ENCODE measurements at places on chromosomes 16 and 17.

GRCh38 chr17:76996741-76997694, 128.8 kb downstream of the MGAT5B start:
- no peaks in the 10 kb centered on the region for H3K27me3 ChIP-seq
- no peaks in the 10 kb centered on the region for H3K4me1 ChIP-seq
- H3K27ac ChIP-seq = no peak overlapping the region

DNA sequence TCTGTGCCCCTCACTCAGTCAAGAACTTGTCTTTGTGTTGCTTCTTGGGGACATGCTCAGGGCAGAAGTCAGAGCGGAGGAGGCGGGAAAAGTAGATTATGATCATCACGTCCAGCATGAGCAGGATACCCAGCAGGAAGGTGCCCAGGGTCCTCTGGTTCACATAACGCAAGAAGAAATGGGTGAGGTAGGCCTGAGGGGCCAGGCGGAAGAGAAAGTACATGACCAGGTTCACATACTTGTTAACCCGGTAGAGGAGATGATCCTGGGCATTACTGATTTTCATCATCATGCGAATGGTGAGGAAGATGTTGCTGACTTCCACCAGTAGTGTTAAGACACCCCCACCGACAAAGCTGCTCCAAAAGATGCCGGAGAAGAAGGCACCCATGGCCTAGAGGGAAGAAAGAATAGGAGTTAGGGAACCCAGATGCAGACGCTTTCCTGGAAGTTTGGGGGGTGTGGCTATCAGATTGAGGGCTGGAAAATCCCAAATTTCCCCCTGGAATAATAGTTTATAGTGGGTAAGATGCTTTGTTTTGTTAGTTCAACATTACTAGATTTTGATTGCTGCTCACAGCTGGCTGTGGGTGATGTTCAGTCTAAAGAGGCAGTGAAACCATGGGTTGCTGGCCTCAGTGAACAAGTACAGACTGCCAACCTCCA, 1.4 kb downstream of the TLCD1 start:
- no peak for DNase-seq
- no peak overlapping the region for H3K4me3 ChIP-seq
- peaks cover 36% of the 10 kb centered on the region for H3K36me3 ChIP-seq

GRCh38 chr17:80034791-80035686, 633 bp downstream of the TBC1D16 start:
- H3K4me1 ChIP-seq = peaks cover 7% of the 10 kb centered on the region
- no peak for DNase-seq

DNA sequence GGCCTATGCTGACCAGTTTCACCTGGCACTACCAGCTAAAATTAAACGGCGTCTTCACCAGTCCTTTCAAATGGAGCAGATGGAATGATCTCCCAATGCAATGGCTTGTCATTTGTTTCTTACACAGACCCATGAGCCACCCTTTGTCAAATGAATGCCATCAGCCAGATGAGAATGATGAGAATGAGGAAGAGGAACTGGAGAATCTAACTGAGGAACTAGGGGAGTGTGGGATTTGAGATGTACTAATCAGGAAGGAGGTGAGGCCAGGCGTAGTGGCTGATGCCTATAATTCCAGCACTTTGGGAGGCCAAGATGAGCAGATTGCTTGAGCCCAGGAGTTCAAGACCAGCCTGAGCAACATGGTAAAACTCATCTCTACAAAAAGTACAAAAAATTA, 116.4 kb downstream of the HS3ST3A1 start:
- no peak overlapping the region for H3K4me3 ChIP-seq
- no peak overlapping the region for H3K27ac ChIP-seq
- no peak for DNase-seq

- H3K27me3 ChIP-seq = no peaks in the 10 kb centered on the region
- H3K4me3 ChIP-seq = no peak overlapping the region
- H3K27ac ChIP-seq = no peak overlapping the region
- DNase-seq = no peak
- H3K36me3 ChIP-seq = no peaks in the 10 kb centered on the region
These were observed 481.9 kb downstream of the SOX9 start for GRCh38 chr17:72602517-72603419.

GRCh38 chr17:21001111-21001812, 41.5 kb downstream of the USP22 start:
- H3K36me3 ChIP-seq = peaks cover 63% of the 10 kb centered on the region
- H3K27me3 ChIP-seq = no peaks in the 10 kb centered on the region
- H3K27ac ChIP-seq = no peak overlapping the region
- no peaks in the 10 kb centered on the region for H3K4me1 ChIP-seq
- no peak for DNase-seq

GRCh38 chr17:82832411-82832810, 7.4 kb downstream of the ZNF750 start:
- H3K36me3 ChIP-seq = no peaks in the 10 kb centered on the region
- no peak overlapping the region for H3K4me3 ChIP-seq
- H3K4me1 ChIP-seq = no peaks in the 10 kb centered on the region
- no peak overlapping the region for H3K27ac ChIP-seq
- DNase-seq = no peak

- peak overlapping the region; percentile 95 for H3K27ac ChIP-seq
- H3K27me3 ChIP-seq = no peaks in the 10 kb centered on the region
- H3K36me3 ChIP-seq = peaks cover 8% of the 10 kb centered on the region
- H3K4me1 ChIP-seq = peaks cover 11% of the 10 kb centered on the region
- H3K4me3 ChIP-seq = peak overlapping the region; percentile 74
These were observed 858 bp upstream of the ASPSCR1 start for GRCh38 chr17:81976332-81977210.

GRCh38 chr17:2609091-2609490, 15.6 kb downstream of the PAFAH1B1 start:
- H3K27me3 ChIP-seq = no peaks in the 10 kb centered on the region
- peaks cover 5% of the 10 kb centered on the region for H3K36me3 ChIP-seq
- no peak overlapping the region for H3K27ac ChIP-seq
- H3K4me3 ChIP-seq = no peak overlapping the region

DNA sequence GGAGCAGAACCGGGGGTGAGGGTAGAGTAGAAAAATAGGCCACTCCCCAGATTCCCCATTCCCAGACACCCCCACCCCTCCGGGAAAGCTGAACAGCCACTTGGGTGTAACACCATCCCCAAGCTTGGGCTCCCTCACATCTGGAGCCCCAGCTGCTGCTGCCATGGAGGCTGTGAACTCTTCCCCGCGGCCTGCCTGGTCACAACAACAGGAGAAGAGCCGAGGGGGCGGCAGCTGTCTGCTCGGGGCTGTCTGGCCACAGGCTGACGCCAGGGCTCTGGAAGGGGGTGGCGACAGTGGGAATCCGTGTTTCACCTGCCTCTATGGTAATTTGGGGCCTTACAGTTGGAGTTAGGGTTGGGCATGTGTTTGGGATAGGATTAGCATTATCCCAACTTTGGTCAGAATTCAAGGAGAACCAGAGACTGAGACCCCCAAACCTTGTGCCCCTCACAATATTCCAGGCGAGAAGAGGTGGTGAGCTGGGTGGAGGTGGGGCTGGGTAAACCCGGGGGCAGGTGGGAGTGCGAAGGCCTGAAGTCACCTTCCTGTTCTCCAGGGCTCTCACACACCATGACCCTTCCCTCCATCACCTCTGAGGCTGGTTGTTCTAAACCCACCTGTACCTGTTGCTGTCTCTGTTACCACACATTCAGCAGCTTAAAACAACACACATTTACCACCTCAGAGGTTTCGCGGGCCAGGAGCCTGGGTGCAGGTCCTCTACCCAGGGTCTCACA, 29.7 kb upstream of the NXPH3 start:
- no peaks in the 10 kb centered on the region for H3K4me1 ChIP-seq
- H3K27me3 ChIP-seq = no peaks in the 10 kb centered on the region
- H3K36me3 ChIP-seq = no peaks in the 10 kb centered on the region
- no peak overlapping the region for H3K27ac ChIP-seq

DNA sequence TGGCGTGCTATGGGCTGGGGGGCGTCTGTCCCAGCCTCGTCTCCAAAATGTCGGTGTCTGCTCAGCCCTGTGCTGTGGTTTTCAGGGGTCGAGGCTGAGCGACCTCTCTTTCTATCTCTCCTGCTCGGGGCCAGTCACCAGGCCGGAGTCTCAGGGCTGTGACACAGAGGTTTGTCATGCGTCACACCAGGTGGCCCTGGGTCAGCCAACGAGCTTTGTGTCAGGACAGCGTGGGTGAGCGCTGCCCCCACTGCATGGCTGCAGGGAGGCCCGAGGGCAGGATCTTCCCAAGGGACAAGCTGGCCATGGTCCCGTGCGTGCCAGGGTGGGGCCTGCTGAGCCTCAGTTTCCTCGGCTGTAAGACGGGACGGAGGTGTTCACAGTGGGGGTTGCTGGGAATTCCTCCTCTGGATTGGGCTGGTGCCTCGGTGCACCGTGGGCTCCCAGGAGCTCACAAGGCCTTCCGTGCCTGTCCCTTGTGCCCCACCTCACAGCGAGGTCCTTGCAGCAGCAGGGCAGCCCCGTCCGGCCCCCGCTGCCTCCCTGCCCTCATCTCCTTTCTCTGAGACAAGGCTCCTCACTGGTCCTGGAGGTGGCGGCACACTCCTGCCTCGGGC, 50.5 kb downstream of the CBFA2T3 start:
- no peak overlapping the region for H3K27ac ChIP-seq
- H3K36me3 ChIP-seq = no peaks in the 10 kb centered on the region
- H3K27me3 ChIP-seq = no peaks in the 10 kb centered on the region
- no peak overlapping the region for H3K4me3 ChIP-seq

- H3K4me3 ChIP-seq = no peak overlapping the region
- no peak for DNase-seq
- no peaks in the 10 kb centered on the region for H3K27me3 ChIP-seq
- H3K4me1 ChIP-seq = no peaks in the 10 kb centered on the region
These were observed 191.4 kb downstream of the CYLD start for GRCh38 chr16:50933262-50933661.

- no peaks in the 10 kb centered on the region for H3K4me1 ChIP-seq
- H3K27ac ChIP-seq = no peak overlapping the region
- DNase-seq = no peak
These were observed 6.5 kb upstream of the DHX40 start for GRCh38 chr17:59558953-59559352.

- H3K27ac ChIP-seq = no peak overlapping the region
- H3K4me3 ChIP-seq = peak overlapping the region; percentile 83
- no peak for DNase-seq
- H3K36me3 ChIP-seq = no peaks in the 10 kb centered on the region
- peaks cover 7% of the 10 kb centered on the region for H3K4me1 ChIP-seq
These were observed 678 bp downstream of the TMEM101 start for GRCh38 chr17:44014133-44014436.

DNA sequence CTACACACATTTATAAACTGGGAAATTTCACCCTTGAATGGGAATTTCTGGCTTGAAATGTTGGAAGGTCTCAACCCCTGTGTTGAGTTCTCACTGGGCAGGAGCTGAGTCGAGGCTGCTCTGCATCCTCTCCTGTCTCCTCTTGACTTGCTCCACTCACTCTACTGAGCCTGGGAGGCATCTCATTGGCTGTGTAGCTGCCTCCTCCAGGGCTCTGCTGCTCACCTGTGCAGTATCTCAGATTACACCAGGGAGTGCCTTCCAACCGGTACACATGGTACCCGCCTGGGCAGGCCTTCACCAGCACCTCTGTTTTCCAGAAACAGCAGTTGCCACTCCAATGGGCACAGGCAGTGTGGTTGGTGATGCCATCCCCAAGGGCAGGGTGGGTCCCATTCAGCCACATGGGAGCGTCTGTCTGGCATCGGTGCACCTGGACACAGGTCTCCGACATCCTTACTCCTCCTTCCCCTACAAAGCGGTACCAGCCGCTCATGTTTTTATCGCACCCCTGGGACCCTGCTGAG, 3.7 kb downstream of the GP2 start:
- H3K36me3 ChIP-seq = no peaks in the 10 kb centered on the region
- DNase-seq = no peak
- H3K27me3 ChIP-seq = no peaks in the 10 kb centered on the region
- H3K4me1 ChIP-seq = no peaks in the 10 kb centered on the region
- H3K4me3 ChIP-seq = no peak overlapping the region
- no peak overlapping the region for H3K27ac ChIP-seq

GRCh38 chr17:17469358-17469757, 7.4 kb upstream of the MED9 start:
- no peak overlapping the region for H3K27ac ChIP-seq
- H3K27me3 ChIP-seq = no peaks in the 10 kb centered on the region
- no peaks in the 10 kb centered on the region for H3K4me1 ChIP-seq

DNA sequence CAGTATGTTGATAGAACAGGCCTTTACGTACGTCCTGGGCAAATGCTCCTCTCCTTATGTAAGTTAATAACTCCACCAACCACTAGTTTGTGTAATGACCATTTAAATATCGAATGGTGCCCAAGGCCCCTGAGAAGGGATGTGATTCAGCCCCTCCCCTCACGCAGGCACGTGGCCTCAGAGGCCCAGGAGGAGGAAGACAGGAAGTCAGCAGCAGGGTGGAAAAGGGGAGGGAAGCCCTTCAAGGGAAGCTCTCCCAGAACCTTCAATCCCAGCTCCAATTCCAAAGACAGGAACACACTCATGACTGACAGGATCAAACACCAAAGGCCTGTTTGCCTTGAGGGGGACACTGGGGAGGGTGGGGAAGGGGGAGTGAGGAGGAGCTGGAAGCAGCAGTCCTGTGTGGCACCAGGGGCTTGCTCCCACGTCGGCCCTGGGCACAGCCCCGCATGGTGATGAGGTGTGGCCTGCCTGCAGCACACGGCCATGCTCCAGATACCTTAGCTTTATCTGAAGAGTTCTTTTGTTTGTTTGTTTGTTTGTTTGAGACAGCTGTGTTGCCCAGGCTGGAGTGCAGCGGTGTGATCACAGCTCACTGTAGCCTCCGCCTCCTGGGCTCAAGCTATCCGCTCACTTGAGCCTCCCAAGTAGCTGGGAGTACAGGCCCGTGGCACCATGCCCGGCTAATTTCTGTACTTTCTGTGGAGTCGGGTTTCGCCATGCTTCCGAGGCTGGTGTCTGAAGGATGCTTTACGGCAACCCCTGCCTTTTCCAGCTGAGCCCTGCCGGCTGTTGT, 105.0 kb downstream of the ZNF778 start:
- peaks cover 31% of the 10 kb centered on the region for H3K4me1 ChIP-seq
- H3K27ac ChIP-seq = no peak overlapping the region
- no peak for DNase-seq
- no peaks in the 10 kb centered on the region for H3K27me3 ChIP-seq

- no peak overlapping the region for H3K27ac ChIP-seq
- no peaks in the 10 kb centered on the region for H3K4me1 ChIP-seq
- DNase-seq = no peak
- no peaks in the 10 kb centered on the region for H3K27me3 ChIP-seq
- no peak overlapping the region for H3K4me3 ChIP-seq
These were observed 188.7 kb upstream of the AXIN2 start for GRCh38 chr17:65750166-65750565.

- H3K27me3 ChIP-seq = no peaks in the 10 kb centered on the region
- H3K36me3 ChIP-seq = peaks cover 53% of the 10 kb centered on the region
- DNase-seq = no peak
- H3K4me3 ChIP-seq = no peak overlapping the region
- peak overlapping the region; percentile 72 for H3K27ac ChIP-seq
- peaks cover 9% of the 10 kb centered on the region for H3K4me1 ChIP-seq
These were observed 48.7 kb downstream of the SF3B3 start for GRCh38 chr16:70572050-70572925.

GRCh38 chr16:71565812-71566700, 10.8 kb downstream of the TAT start:
- DNase-seq = no peak
- H3K4me1 ChIP-seq = peaks cover 4% of the 10 kb centered on the region
- H3K27ac ChIP-seq = no peak overlapping the region
- H3K4me3 ChIP-seq = no peak overlapping the region
- H3K36me3 ChIP-seq = no peaks in the 10 kb centered on the region

All from ascending aorta (tissue), 2 donors.